ENCODE measurements at places on chromosomes 4 and X.

GRCh38 chr4:169968999-169969398, 57.2 kb downstream of the MFAP3L start:
- DNase-seq: no peak

DNA sequence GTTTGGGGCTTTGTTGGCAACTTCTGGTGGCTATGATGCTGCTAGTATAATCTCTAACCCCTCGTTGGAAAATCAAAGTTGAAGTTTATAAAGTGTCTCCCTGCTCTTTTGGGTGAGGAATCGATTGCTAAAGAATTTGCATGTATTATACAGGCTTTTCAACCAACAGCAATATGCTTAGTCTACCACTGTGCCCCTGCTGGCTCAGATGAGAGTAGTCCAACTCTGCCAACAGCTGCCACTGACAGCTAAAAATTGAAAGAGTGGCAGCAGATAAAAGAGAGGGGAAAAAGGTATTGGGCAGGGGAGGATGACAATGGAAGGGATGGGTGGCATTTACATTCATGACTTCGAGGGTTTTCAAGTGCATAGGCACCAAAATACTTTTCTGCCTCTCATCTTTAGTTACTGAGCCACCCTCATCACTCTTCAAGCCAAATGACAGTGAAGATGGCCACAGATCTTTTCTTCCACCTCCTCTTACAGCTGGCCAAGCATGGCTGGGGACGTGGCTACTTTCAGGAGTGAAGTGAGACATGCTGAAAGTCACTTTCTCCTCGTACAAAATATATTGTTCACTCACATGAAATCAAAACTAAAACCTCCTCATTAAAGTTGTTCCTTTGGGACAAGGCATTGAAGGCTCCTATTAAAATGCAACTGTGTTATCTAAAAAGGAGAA, 2.7 kb upstream of the GRIA3 start:
- DNase-seq: no peak

- no peak for DNase-seq
Measured at GRCh38 chr4:70178075-70178660, 17.4 kb upstream of the ODAM start.

GRCh38 chrX:42176789-42177188, 253.4 kb upstream of the CASK start:
- no peak for DNase-seq

DNA sequence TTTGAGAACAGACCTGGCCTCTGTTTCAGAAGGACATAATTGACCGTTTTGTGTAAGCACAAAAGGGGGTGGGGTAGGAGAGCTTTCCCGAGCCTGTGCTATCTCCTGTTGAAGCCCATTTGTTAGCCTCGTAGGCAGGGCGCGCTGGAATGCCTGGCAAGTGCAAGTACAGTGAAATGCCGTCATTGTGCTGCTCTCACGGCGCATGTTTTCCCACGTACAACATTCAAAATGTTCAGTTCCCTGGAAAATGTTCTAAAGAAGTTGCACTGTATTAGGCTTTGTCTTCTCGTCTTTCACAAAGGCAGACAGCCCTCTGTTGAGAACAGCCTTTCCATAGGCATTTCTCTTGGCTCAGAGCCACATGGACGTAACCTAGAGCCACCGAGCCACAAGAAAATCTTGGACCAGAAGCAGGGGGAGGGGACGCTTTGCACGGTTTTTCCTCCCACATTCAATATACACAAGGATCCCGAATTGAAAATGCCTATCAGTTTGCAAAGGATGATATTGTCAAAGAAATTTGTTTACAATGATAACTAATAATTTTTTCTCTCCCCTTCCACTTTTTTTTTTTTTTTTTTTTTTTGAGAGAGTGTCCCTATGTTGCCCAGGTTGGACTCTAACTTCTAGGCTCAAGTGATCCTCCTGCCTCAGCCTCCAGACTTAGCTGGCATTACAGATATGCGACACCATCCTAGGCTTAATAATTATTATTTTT, 54.6 kb upstream of the RAPGEF2 start:
- DNase-seq: peak; percentile 43

DNA sequence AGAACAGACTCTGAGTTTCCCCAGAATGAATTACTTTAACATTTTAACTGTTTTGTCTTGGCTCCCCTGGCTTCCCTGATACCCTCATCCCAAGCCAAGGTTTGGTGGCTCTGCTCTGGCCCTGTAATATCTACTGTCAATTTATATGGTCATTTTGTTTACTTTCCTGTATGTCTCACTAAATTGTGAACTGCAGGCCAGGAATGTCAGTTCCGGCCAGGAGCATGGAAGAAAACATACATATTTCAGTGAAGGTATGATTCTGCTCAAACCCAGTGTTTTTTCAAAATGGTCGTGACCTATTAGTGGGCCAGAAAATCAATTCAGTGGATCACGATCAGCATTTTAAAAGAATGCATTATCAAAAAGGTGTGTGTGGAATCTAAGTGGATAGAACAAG, 1.2 kb downstream of the RPGR start:
- DNase-seq: no peak

GRCh38 chrX:10032147-10032546, 65.0 kb downstream of the CLDN34 start:
- DNase-seq: no peak

DNA sequence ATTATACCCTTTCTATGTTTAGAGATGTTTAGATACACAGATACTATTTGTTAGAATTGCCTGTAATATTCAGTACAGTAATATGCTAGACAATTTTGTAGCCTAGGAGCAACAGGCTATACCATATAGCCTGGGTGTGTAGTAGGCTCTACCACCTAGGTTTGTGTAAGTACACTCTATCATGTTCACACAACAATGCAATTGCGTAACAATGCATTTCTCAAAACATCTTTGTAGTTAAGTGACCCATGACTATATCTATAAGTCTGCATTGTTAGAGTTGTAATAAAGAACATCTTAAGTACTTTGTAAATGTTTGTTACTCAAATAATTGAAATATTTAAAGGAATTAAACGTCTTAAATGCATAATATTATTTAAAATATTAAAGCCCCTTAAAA, 379.3 kb downstream of the PPP3CA start:
- no peak for DNase-seq

GRCh38 chr4:76569225-76569624, 134.2 kb downstream of the SHROOM3 start:
- DNase-seq: no peak

GRCh38 chrX:46573892-46574773, 568 bp downstream of the CHST7 start:
- DNase-seq: no peak

DNA sequence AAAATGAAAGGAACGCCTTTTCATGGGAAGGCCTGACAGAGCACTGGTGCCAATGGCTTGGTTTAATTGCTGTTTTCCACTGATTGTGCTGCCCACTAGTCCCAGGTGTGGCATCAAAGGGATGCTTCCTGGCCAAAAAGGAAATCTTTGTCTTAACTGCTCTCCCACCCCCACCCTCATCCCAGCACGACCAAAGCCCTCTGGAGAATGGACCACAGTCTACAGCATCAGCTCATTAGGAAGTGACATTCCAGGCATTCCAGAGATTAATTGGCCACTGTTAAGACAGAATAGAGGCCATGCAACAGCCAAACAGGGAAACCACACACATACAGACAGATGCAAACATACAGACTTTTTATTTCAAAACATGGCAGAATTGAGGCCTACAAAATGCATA, 143.2 kb downstream of the LHFPL1 start:
- DNase-seq: no peak

GRCh38 chr4:76001700-76002099, 5.6 kb downstream of the CXCL9 start:
- no peak for DNase-seq

- no peak for DNase-seq
Measured at GRCh38 chr4:141127884-141128283, 5.4 kb downstream of the RNF150 start.

GRCh38 chrX:71652405-71652804, 14.9 kb upstream of the LOC101059915 start:
- peak; percentile 14 for DNase-seq

GRCh38 chr4:85659610-85660218, 184.8 kb downstream of the ARHGAP24 start:
- DNase-seq: no peak

Data from right renal cortex interstitium (tissue), 3 donors.